ENCODE measurements at places on chromosomes 12 and 14.
A peak's percentile ranks its signal among the peaks of the same experiment; 100 is the strongest.

- no peak for DNase-seq
Measured at GRCh38 chr14:69924201-69924600, 45.0 kb downstream of the SMOC1 start.

GRCh38 chr12:120656008-120656407 is 15.6 kb downstream of the CABP1 start:
- DNase-seq: no peak

GRCh38 chr12:31362759-31363415 is 36.9 kb upstream of the SINHCAF start:
- DNase-seq: no peak

DNA sequence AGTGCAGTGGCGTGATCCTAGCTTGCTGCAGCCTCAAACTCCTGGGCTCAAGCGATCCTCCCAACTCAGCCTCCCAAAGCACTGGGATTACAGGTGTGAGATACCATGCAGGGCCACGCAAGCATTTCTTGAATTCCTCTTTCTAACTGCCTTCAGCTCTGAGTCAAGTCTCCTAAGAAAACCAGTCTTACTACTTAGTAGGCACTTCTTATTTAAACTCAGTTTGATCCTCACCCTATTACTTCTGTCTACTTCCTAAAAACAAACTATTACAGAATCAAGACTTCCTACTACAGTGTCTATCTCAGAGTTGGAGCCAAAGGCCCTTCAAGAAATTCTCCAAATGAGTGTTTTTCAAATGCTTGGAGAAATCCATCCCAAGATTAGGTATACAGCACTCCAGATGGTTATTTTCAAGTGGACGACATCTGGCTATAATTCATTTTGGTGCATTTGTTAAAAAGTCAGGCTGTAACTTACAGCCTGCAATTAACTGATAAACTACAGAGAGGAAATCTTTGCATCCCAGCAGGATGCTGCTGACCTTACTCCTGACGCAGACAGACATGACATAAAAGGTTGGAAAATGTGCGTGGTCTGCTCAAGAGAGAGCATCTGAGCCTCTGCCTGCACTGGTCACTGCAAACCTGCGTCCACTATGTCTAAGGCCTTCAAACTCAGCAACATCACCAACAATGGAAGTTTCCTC is 34.7 kb downstream of the SSH1 start:
- DNase-seq: no peak

DNA sequence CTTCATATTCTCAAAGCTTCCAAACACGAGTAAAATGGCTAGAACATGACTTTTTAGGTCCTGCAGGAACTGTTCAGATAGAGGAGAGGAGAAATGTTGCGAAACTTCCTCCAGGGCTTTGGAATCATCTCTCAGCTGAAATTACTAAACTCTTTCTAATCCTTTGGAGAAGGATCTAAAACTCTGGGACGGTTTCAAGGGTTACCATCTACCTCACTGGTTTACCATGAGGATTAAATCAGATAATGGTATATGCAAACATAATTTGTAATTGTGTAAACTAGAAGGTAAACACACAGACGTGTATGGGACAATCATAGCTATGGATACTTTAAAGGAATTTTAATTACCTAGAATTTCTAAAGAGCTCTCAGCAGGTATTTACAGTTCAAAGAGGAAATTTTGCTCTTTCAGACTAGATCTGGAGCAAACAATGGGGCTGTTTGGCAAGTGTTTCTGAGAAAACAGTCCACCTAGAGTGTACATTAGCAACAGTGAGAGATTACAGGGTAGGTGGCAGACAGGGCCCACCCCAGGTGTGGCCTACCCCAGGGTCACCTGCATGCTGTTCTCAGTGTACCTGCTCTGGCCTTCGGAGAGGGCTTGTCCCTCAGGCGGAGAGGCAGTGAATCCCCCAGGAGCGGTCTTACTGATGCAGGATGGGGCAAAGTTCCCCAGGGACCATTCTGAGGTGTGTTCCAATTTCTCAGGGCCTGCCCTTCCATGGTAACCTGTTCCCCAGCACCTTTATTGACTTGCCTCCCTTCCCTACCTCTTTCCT is 124.7 kb upstream of the MAX start:
- peak; percentile 60 for DNase-seq

GRCh38 chr14:68345738-68346137 is 447.1 kb downstream of the ZFP36L1 start:
- no peak for DNase-seq

GRCh38 chr12:77847680-77848431 is 17.2 kb downstream of the NAV3 start:
- peak; percentile 80 for DNase-seq

Data from EH (cell line).